ENCODE measurements at places on chromosomes 2 and 18.

DNA sequence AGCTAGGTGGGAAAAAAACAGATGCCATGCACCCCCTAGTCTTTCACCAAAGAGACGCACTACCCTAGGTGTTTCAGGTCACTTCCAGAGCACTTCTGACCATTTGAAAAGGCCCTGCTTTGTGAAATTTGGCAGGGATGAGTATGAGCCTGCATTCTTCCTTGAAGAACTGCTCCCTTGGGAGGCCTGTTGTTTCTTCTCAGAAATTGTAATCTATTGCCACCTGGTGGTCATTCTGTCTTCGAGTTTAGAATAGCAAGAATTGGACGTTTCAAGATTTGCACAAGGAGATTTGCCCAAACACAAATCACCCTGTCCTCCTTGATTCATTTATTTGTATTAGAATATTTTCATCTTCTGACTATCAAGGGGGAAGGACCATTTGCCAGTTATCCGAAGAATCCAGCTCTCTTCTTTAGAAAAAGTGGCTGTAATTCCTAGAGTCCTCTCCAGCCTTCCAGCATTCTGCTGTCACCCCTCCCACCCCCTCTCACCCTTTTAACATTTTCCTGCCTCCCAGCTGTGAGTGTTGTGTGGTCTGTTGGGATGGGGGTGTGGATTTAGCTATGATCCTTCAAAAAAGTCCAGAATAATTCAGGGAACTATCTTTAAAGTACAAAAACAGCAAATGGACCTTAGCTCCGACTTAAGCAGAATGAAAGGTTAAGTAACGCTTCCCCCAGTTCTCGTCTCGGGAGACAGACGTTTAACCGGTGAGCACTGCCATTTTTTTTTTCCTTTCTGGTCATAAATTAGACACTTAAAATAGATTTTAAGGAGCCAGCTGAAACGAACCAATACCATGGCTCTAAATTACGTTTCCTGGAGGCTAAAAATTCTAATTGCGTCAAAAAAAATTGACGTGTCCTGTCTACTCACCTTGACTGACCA is 3.7 kb upstream of the GAD1 start:
- DNase-seq = no peak

DNA sequence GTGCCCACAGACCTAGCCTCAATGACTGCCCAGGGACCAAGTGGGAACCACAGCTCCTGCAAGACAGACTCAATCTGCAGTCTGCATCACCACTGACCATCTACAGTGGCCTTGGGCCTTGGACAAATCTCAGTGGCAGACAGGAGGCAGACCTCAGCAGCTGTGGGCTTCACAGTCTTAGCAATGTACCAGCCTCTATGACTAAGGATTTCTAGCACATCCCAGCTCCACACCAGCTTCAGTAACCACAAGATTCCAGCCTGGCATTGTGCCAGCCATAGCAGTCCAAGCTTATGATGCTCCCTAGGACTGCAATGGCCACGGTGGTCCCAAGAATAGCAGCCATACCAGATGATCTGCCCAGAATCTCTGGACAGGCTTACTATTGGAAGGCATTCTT is 19.6 kb upstream of the WDR75 start:
- DNase-seq = no peak

- DNase-seq = no peak
Measured at GRCh38 chr2:41723526-41723925, 324.3 kb upstream of the PKDCC start.

GRCh38 chr2:1665761-1666505 is 78.4 kb downstream of the PXDN start:
- peak; percentile 40 for DNase-seq

DNA sequence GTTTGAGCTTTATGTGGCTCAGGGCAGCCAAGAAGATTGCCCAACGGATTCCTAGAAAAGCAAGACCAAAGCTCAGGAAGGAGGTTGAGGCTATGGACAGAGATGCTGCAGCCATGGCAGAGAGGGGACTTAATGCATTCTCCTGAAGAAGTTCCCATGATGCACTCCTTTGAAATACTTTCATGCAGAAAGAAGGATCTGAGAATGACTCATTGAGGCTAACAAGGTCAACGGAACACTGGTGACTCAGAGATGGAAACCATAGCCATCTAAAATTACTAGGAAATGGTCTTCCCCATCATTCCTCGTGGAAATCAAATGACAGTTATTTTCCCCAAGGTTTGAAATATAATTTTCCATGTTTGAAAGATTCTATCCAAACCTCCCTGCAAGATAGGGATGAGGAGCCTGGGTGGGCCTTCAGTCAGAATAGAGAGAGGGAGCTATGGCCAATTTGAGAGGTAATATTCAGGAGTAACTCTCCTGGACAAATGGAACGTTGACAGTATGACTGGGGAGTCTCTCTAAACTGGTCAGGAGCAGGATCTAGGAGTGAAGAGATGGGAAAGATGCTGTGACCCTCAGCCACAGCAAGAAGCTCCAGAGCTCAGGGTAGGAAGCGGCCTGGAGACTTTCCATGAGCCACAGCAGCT is 63.0 kb downstream of the REEP1 start:
- no peak for DNase-seq

DNA sequence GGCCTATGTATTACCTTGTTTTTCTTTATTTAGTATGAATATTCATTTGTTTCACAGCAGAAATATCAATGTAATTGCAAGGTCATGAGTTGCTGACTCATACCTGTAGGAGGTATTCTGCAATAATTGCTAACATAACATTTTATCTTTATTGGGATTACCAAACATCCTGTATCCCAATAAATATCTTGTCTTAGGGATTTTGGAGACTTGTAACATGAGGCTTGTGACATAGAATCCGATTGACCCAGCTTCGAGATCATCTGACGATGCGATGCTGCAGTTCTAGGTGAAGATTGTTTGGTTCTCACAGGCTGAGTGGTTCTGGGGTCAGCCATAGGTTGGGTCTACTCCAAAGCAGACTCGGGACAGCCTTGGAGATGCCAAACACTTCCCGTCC is 133.4 kb upstream of the RND3 start:
- DNase-seq = no peak

DNA sequence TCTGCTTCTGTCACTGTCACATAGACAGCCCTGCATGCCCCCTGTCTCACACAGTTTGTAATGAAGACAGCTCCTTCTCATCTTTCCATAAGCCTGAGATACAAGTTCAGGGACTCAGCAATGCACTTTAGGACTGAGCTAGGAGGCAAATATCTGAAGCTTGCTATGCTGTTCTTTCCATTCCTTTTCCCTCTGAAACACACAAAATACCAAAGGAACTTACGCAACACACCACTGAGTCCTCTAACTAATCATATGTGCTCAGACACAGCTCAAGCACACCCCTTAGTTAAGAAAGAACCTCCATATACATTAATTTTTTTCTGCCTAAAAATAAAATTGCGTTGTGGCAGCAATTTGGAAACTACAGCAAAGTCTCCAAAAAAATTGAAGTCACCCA is 17.9 kb downstream of the SERPINB8 start:
- DNase-seq = no peak

- DNase-seq = no peak
Measured at GRCh38 chr2:181058378-181059269, 78.2 kb downstream of the UBE2E3 start.

DNA sequence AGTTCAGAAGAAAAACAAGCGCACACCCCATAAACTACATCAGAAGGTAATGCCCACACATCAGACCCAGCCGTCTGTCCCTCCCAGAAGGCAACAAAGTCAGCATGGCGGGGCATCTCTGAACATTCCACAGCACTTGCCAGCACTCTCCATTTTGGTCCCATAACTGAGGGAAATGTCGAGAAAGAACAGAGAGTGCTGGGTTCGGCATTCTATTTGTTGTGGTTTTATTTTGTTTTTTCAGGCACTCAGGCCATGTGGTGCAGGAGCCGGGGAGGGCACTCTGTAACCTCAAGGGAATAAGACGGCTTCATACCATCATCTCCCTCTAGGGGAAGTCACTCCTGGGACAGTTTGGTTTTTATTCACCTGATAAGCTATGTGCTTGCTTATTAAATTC is 156.0 kb downstream of the SEPTIN10 start:
- no peak for DNase-seq

DNA sequence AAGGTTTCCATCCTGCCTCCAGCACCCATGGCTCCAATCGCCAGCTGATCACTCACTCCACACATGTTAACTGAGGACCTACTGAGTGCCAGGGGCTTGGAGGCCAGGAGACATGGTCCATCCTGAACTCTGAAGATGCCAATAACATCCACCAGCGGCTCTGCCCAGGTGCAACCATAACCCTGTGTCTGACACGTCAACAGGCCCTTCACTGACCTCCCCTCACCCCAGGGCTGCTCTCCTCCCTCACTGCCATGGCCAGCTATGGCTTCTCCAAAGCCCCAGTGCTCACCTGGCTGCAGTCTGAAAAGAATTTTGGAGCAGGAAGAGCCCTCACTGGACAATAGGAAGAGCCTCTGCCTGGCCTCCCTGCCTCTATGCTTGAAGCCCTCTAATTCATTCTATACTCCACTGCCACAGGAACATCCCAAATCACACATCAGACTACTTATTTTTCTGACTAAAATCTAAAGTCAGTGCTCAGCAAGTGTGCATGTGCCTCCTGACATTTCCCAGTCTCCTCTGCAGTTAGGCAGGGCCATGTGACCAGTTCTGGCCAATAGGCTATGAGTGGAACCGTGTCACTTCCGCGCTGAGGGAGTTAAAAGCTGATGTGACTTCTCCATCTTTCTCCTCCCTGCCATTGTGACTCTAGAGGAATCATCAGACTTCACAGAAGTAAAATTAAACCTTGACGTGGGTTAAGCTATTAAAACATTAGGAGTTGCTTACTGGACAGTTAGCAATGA is 37.2 kb downstream of the ZBTB7C start:
- no peak for DNase-seq

DNA sequence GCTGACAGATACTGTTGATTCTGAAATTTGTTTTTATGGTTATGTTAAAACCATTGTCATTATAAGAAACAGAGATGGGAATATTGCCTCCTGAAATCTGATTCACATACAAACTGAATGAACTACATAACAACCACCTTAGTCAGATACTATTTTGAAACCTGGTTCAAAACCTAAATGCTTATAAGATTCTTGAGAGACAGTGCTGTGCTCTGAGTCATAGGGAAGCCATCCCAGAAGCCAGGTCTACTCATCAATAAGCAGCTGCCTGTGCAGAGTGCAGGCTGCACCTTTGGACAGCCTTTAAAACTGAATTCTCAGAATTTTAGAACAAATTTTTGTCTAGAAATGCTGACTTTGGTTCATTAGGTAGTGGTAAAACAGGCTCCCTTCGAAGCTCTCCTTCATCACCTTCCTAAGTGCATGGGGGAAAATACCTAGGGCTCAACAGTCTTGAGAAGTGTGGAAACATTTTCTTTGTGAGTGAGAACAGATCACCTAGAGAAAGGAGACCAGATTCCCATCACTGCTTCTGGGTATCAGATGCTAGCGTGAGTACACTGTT is at the start of gene SERPINB7:
Gene SERPINB7 (plus strand): TSS at position 253 of the 565 bp plus-strand sequence. CDS start 6,955 bp downstream, outside the sequence.
- no peak for DNase-seq

DNA sequence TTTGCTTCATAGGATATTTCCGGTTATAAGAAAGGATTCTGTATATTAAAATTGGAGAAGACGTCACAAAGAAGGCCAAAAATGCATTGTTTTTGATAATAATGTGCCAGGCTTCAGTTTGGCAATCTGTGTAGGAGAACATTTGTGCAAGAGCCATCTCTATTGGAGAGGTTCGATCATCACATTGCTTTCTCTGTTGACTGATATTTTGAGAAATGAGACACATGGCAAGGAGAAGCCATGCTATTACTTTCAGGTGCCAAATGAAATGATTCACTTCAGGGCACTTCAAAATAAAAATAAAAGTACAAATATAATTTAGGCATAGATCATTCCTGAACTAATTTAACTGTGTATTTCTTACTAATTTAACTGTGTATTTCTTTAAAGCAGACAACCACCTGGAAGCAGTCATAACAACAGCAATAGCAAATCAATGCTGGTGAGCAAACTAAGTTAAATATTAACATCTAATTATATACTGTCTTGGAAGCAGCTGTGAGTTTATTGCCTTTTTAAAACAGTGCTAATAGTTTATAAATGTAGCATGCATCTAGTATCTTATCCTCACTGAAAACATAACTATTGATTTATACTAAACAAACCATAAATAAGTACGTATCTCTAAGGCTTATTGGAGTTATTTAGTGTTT is 50.2 kb upstream of the CHST9 start:
- DNase-seq = no peak

- DNase-seq = no peak
Measured at GRCh38 chr2:104673225-104673624, 180.7 kb upstream of the POU3F3 start.

DNA sequence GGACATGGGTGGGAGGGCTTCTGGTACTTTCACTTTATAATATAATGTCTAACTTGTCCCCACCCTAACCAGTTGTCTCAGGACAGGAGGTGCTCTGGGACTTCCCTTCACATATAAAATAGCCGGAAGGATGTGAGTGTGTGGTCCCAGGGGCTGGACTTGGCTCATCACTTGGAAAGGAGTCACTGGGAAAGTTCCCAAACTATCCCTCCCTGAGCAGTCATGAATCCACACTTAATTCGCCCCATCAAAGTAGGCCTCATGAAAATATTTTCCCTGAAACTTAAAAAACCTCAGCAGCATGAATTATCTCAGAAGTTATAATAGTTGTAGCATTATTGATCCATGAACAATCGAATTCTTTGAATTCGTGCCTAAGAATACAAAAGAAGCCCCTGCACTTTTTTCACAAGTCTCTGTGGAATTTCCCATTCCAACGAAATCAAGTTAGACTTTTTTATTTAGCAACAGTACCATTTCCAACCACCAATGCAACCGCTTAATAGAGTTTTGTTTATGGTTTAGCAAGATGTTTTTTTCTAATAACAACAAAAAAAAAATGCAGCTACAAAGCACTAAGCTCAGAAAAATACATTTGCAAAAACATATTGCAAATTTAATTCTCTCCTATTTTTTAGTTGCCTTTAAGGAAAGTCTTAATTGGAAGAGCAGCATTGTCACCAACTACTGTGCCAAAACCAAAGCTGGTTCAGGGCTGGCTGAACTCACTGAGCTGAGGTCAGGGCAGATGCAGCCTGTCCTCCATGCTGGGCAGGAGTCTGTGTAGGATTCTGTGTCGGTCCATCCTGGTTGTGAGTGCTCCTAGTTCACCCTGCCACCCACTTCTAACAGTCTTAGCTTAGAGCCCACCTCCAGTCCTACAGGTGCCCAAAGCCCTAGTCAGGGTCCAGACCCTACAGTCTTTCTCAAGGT is 68.8 kb upstream of the SPTBN1 start:
- DNase-seq = no peak

DNA sequence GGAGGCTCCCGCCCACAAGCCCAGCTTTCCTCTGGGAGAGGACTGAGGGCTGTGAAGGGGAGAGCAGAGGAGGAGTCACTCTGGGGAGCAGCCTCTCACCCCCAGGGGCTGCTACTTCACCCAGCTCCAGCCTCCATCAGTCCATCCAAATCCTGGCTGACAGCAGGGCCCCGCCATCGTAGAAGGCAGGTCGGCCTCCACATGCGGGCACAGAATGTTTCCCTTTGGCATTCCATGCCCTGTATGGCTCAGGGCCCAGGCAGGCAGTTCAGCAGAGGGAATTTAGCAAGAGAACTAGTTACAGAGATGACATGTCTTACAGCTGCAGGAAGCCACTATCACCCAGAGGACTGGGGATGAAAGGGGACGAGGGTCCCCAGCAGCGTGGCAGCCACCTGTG is 6.4 kb upstream of the ODC1 start:
- DNase-seq = no peak
